M059J (cell line): ENCODE measurements at places on chromosomes 7 and 10.

GRCh38 chr10:33365871-33366411 is 31.5 kb upstream of the NRP1 start:
- DNase-seq, result peak; percentile 91

DNA sequence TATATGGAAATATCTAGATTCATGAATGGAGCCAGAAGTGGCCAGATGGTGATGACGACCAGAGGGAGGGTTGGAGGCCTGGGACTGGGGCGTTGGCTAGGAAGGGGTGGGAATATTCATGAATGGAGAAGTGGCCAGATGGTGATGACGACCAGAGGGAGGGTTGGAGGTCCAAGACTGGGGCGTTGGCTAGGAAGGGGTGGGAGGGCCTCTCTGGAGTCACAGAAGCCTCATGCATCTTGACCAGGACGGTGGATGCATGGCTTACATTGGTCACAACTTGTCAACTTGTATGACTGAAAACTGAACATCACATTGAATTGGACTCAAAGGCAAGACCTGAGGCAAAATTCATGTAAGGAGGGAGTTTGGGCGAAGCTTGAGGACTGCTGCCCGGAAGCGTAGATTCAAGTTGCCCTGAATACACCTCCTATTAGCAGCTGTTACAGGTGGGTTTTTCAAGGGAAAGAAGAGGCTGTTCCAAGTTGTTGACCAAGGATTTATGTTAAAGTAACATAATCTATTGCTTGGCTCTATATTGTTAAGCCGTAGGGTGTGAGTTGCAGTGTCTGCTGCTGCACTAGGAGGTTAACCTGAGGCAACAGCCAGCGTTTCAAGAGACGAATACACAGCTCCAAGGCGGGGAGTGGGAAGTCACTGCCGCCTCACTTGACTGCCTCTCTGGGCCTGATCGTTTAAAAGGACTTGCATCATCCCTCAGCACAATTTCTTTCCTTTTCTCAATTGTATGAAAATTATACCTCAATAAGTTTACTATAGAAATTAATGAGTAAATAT is 55.1 kb upstream of the FAM20C start:
- no peak for DNase-seq

DNA sequence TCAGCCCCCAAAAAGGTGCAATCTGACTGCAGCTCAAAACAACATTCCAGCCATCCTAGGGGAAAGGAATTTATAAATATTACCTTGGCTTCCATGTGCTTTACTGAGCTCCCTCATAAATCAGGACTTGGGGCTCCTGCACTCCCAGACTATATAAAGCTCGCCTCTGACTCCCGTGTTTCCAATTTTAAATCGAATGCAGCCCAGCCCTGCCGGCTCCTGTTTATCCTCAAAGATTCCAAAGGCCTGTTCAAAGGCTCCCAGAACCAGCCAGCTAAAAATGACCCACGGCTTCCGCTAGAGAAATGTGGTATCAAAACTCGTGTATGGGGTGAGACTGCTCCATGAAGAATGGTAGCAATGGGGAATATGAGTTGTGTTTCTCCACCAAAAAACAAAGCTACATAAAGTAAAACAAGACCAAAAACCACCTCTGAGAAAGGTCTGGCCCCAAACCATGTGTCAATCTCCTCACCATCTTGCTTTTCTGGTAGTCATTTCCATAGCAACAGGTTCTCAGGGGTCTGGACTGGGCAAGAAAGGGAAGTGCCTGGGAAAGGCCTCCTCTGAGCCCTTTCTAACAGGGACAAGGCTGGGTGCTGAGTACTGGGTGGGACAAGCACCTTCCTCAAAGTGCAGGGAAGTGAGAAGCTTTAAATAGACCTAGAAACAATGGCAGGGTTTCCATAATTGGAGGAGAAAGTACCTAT is 5.1 kb downstream of the CALML3 start:
- no peak for DNase-seq

- no peak for DNase-seq
These were observed 21.2 kb downstream of the ASB15 start for GRCh38 chr7:123622660-123623386.

GRCh38 chr7:154960063-154960790 is 42.7 kb downstream of the PAXIP1 start:
- DNase-seq, result peak; percentile 42

DNA sequence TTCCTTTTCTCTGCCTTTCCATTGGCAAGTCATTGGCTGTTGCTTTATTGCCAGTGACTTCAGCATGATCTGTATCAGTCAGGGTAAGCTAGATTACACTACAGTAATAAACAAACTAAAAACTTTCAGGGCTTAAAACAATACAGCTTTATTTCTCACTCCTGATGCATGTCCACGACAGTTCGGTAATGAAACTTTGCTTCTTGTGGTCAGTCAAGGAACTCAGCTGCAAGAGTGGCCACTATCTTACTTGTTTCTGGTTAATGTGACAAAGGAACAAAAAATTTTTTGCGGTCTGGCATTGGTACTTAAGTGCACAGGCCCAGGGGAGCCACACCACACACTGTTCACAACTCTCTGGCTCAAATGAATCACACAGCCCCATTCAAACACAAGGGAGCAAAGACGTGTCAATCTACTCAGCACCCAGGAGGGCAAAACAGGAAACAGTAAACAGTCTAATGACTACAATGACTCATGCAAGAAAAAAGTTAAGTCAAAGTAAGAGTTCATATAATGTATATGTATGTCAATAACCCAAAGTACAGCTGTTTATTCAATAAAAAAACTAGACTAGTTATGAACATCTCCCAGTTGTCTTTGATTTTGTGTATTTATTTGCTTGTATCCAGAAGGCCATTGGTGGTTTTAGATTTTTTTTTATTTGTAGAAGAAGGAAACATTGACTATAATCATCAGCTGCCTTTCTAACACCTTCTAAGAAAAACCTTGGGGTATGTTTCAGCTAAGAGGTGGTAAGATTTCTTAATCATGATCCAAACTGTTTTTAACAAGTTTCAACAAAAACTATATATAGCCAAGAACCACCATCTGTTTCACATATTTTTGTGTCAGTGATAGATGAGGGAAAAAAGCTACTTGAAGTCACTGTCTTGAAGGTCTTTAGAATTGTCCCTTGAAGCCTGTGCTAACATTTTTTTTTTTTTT is 134.4 kb upstream of the FAM3C start:
- peak; percentile 100 for DNase-seq

DNA sequence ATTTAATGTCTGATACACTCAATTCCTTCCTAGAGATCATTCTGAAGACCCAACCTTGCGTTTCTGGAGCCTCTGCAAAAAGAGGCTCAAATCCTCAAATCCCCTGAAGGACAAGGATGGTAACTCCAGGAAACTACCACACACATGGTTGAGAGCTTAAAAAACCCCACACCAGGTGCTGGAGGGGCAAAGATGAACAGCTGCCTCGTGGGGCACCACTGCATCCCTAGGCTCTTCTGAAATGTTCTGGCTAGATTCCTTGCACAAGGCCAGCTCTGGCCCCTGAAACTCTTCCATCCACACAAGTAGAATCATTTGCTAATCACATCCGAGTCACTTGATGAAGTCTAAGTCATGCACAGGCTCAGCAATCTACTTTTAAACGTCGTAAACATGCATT is 286.6 kb downstream of the ELMO1 start:
- no peak for DNase-seq

- no peak for DNase-seq
These were observed 40.4 kb upstream of the DMTF1 start for GRCh38 chr7:87111877-87112276.

DNA sequence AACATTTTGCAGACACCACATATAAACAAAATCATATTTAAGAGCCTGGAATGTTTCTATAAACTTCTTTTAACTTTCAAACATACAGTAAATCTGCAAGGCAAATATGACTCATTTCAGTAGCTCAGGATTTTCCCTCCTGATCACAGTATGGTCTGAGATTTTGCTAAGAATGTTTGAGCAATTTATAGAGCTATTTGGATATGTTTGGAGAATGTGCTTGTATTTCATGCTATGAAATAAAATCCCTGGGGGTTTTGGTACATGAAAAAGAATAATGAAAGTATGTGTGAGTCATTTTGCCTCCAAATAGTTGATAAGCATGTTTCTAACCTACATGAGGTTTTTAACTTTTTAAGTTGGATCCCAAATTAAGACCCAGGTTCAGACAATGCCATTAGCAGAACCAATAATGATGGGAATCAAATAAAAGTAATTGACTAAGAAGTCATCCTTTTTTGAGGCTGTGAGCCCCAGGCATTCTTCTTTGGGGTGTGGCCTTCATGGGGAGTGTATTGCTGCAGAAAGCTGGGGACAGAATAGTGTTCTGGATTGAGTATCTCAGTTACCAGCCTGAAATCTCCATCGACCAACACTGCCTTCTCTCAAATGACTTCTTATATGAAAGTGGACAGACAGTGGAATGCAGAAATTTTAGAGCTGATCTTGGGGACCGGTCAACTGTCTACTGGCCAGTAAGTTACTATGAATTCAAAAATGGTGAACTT is 66.1 kb upstream of the AGBL3 start:
- DNase-seq, result peak; percentile 93

- peak; percentile 61 for DNase-seq
These were observed 156.5 kb upstream of the BMPER start for GRCh38 chr7:33748793-33749192.

DNA sequence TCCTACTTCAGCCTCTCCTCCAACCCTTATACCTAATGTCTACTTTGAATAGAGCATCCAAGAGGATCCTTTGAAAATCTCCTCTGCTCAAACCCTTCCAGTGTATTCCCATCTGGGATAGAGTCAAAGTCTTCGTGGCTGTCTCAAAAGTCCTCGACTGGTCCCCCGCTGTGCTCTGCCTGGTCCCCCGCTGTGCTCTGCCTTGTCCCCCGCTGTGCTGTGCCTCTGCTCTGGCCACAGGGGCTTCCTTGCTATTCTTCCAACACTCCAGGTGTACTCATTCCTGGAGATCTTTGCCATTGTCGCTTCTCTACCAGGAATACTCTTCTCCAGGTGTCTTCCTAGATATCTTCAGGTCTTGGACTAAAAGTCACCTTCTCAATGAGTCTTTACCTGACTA is 36.1 kb upstream of the COMMD3 start:
- no peak for DNase-seq

DNA sequence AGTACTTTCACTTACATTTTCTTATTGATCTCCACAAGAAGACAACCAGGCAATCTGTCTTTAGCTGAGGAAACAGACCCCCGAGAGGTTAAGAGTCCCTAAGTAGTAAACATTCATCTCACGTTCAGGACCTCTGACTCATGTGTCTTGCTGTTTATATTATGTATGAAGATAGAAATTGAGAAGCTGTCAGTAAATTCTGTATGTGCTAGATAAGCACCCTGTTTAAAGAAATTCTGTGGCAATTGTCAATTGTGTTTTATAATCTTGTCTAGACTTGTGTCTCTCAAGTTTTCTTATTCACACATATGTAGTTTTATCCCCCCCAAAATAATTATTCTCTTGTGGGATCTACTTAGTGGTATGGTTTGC is 14.5 kb downstream of the ADK start:
- DNase-seq, result peak; percentile 48

- no peak for DNase-seq
These were observed 698.3 kb downstream of the PARD3 start for GRCh38 chr10:34116681-34117271.

DNA sequence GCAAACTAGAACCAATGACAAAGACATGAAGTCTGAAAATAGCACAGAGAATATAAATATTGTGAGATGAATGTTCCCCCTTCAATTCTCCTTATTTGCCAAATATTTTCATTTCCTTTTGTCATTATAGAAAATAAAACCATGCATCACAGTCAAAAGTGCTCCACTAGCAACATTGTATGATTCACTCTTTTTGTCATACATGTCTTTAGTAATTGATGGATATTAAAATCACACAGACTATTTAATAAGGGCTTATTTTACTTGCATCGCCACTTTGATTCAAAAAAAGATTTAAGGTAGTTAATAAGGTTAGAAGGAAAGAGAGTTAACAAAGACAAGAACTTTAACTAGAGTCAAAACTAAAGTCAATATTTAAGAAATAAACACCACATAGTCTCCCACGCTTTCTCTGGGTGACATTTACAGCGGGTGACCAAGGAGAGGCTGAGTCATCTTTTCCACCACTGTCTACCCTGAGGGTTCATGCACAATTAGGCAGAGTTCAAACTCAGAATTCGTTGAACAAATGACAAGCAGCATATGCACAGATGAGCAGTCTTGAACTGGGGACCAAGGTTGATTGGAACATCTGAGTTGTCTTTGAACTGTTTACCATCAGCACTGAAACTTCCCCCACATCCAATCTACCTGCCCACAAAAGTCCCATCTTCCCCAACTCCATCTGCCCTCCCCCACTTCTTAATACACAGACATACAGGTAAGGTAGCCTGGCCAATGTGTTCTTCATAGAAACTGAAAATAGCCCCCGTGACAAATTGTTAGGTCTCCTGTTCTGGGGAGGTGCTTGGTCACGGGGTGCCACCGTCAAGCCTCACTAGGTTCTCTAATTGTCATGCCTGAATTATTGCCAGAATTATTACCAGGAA is 42.5 kb downstream of the C7orf25 start:
- peak; percentile 93 for DNase-seq

DNA sequence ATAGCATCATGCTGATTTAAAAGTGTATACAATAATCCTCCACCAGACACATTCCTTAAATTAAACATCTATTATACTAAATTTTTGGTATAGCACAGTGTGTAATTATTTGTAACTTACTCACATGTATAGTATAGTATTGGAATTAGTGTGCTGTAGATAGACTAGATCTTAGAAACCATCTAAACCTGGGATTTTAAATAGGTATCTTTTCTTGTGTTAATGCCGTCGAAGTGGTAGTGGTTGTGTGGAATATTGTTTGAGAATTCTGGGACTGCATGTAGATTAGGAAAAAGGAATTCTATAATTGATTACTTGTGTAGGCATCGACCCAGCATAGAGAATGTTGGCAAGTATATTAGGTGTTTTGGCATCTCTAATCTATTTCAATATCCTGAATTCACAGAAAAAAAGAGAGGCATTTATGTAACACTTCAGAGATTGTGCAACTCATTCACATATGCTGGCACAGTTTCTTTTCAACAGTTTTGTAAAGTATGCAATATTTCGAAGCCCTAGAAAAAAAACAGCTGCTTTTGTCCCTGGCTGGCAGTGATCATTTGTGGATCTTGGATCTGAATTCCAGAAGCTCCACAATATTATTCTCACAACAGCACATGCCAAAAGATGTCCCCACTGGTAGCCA is 145.5 kb upstream of the AGR3 start:
- DNase-seq, result no peak

GRCh38 chr7:38168890-38169570 is 9.0 kb upstream of the STARD3NL start:
- DNase-seq, result no peak

- no peak for DNase-seq
These were observed 138.8 kb downstream of the JCAD start for GRCh38 chr10:29920408-29921070.

DNA sequence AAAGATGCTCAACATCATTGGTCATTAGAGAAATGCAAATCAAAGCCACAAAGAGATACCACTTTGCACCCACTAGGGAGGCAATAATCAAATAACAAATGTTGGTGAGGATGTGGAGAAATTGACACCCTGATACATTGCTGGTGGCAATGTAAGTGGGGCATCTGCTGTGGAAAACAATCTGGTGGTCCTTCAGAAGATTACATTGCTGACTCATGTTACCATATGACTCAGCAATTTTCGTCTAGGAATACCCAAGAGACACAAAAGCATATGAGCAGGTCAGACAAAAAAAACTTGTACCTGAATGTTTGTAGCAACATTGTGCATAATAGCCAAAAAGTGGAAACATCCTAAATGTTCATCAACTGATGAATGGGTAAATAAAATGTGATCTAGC is 4.9 kb upstream of the CLDN3 start:
- DNase-seq, result peak; percentile 37

- DNase-seq, result peak; percentile 52
These were observed 49.4 kb downstream of the VCL start for GRCh38 chr10:74047304-74047703.
